ENCODE measurements at places on chromosomes 4 and X.

GRCh38 chrX:154749856-154750255, 1.0 kb downstream of the GAB3 start:
- DNase-seq, result no peak

DNA sequence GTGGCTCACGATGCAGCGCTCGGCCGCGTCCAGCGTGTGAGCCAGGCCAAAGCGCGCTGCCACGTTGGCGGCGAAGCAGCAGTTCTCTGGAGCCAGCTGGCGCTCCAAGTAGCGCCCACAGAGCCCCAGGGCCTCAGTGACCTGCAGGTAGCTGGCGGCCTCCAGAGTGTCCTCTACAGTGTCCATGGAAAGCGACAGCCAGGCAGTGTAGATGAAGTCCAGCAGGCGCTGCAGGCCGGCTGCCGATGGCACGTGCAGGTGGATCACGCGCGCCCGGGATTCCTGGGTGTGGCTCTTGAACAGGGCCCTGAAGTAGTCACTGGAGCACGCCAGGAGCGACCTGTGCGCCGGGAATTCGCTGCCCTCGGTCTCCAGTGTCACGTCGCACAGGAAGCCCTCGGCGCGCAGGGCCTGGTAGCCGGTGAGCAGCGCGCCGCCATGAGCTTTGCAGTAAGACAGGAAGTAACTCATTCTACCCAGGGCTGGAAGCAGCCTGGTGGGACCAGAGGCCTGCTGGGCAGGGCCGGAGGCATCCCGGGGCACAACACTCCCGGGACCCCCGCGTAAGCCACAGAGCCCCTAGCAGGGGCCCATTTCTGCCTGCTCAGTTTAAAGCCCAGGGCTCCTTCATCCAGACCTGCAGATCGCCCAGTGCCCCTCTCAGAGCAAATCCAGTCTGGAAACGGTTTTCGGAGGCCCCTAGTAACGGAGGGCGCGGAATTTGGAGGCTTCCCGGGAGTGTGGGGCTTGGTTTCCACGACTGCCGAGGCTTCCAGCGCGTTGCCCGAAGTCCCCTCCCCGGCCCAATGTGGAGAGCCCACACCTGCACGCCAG, 595 bp downstream of the KLHL34 start:
- no peak for DNase-seq

DNA sequence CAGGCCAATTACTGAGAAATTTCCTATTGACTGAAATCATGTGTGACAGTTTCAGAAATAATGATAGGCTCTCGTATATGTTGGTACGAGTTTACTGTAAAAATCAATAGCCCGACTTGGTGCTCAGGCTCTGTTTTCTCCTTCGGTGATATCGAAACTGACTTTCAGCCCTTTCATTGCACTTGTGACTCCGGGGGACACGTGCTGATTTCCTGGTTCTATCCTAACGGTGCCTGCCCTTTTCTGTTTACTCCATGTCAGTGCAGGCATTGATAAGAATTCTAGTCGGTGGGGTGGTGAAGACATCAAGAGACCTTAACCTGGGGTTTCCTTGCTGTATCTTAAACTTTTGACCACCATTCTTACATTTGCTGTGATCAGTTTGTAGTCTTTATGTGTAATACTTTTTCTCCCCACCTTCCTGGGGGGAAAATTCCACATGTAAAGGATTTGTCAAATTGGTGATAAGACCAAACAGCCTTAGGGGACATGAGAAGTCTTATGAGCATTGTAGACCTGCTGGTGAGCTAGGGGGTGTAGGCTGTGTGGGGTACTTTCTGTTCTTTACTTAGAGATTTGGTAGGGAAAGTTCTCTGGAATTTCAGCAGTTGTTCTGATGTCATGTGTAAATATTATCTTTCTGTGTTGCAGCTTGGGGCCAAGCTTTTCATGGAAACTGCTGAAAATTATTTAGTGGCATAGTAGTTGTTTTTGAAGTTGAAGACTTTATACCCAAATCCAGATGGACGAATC, 52.7 kb downstream of the TMEM131L start:
- DNase-seq, result peak; percentile 40

GRCh38 chr4:17336524-17336961, 175.3 kb downstream of the QDPR start:
- DNase-seq, result peak; percentile 83

- DNase-seq, result no peak
These were observed 67.7 kb downstream of the THOC2 start for GRCh38 chrX:123665197-123665596.

DNA sequence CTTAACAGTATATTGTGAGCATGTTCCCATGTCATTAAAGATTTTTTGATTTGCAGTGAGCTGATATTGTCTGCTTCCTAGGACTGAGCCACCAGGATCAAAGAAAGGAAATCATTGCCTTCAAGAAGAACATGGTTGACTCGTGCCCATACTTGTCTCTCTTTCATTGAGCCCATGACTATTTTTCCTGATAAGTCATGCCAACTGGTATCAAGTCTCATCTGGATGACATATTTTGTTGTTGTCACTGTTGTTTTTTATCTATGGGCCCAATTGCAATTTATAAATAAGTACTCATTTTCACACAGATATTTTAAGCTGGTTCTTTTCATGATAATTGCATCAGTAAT, 10.2 kb upstream of the RHOH start:
- no peak for DNase-seq

- DNase-seq, result no peak
These were observed 24.1 kb downstream of the UGT2B4 start for GRCh38 chr4:69471639-69472038.

DNA sequence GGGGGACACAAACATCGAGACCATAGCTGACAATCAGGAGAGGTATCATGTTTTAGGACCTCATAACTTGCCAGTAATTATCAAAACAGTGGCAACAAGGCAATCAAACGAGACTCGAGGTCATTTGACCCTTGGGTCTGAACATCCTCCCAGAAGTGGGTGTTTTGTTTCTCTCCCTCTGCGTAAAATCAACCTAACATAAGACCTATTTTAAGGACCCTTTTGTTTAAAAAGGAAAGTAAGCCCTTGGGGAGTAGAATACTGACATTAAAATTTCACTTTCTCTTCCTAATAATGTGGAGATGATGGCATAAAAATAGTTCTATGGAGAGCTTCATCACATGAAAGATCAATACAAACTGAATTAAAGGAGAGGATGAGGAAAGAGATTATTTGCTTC, 106.2 kb upstream of the PUDP start:
- no peak for DNase-seq

- no peak for DNase-seq
These were observed 771.3 kb downstream of the RAB28 start for GRCh38 chr4:12712648-12713339.

GRCh38 chr4:5435201-5435600, 273.2 kb downstream of the EVC2 start:
- DNase-seq, result no peak

- DNase-seq, result no peak
These were observed 59.7 kb upstream of the IL15 start for GRCh38 chr4:141576585-141577110.

GRCh38 chrX:56107320-56107719, 124.8 kb upstream of the KLF8 start:
- DNase-seq, result no peak

DNA sequence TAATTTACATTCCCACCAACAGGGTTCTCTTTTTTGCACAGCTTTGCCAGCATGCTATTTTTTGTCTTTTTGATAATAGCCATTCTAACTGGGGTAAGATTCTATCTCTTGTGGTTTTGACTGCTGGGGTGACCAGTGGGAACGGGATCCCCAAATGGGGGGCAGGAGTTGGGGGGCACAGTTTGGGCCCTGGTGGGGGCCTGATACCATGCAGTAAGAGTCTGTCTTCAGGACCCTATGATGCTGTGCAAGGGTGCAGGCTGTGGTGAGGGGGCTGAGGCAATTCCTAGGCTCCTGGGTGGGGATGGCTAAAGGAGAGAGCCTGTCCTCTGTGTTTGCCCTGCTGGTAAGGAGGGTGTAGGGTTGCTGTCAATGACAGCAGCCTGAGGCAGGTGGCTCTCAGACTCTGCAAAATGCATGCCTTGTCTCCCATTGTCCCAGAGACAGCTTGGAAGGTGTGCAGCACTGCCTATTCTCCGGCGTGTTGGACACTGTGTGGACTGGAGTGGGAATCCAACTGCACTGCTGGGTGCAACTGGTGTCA, 172.7 kb upstream of the ARHGAP24 start:
- no peak for DNase-seq

- DNase-seq, result peak; percentile 22
These were observed 7.6 kb downstream of the SLC2A9 start for GRCh38 chr4:10013722-10014121.

- peak; percentile 66 for DNase-seq
These were observed 12.5 kb downstream of the RFC1 start for GRCh38 chr4:39353478-39354253.

DNA sequence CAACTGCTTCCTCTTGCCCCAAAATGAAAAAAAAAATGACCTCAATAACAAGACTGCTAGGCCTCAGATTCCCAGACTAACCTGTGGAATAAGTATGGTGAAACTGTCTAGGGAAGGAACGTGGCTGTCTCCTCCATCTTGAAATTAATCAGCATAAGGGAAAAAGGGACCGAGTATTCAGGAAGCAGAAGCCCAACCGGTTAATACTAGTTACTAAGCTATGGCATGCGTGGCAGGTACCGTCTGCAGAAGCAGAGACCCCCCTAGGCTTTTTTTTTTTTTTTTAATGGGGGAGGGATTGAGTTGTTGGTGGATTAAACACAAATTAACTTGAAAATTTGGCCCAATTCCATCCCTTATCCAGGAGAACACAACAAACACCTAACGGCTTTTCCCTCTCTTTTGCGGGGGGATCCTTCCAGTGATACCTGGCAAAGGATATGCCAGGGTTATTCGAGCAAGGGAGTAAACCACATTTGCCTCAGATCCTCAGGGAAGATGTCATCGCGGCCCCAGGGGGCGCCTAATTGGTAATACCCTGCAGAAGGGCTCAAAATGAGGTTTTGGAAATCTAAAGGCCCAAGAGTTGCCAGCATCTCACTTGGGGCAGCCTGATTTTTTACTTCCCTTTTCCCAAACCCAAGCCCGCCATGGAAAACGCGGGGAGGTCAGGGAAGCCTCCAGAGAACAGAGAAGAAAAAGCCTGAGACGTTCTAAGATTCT, 893 bp downstream of the RLIM start:
- DNase-seq, result peak; percentile 10

DNA sequence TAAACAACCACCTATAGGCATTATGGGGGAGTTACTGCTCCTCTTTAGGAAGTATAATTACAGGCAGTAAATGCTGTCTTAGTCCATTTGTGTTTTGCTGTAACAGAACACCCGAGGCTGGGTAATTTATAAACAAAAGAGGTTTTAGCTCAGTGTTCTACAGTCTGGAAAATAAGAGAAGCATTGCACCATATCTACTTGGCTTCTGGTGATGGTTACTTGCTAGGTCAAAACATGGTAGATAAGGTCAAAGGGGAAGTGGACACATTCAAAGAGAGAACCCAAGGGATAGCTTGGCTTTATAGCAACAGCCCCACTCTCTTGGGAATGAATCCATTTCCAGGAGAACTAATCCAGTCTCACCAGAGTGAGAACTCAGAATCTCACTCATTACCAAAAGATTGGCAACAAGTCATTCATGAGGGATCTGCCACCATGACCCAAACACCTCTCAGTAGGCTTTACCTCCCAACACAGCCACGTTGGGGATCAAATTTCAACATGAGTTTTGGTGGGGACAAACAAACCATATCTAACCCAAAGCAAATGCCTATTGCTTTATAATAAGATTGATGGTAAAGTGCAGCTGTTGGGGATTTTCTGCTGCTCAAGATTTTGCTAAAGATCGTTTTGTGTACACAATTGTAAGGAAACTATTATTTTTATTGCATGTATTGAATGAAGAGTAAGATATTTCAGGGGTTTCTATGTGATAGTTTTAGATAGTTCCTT, 32.6 kb downstream of the STAG2 start:
- no peak for DNase-seq

DNA sequence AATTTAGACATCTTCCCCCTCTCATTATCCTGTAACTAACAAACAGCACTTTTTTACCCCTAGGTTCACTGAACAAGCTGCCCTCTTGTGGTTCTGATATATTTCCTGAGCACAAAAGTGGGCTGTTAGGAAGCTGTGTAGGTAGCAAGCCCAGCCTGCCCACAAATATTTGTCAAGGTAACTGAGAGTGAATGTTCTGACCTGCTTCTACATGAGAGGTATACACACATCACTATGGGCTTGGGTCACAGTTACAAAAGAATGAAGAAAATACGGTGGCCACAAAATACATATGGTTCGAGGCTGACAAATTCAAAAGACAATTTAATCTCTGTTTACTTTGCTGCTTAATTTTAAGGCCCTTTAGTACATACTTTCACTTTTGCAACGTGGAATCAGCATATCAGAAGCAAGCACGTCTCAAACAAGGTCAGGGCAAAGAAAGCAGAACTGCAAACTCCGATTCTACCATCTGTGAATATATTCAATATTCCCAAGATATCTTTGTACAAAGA, 78.7 kb downstream of the RBM47 start:
- DNase-seq, result peak; percentile 42

DNA sequence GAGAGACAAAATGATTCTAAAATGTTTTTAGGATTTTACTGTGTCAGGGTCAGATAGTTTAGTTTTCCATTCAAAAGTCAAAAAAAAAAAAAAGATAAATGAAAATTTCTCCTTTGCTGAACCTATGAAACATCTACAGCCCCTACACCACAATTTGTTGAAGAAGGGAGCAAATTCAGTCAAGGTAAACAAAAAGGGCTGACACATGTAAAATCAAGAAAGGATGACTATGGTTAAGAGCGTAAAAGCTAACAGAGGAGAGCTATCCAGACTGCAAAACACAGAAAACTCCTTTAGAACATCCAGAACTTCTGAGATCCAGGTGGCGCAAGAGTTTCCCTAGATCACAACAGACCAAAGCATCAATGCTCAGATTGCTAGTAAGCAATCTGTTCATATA, 72.2 kb downstream of the RAB28 start:
- no peak for DNase-seq

DNA sequence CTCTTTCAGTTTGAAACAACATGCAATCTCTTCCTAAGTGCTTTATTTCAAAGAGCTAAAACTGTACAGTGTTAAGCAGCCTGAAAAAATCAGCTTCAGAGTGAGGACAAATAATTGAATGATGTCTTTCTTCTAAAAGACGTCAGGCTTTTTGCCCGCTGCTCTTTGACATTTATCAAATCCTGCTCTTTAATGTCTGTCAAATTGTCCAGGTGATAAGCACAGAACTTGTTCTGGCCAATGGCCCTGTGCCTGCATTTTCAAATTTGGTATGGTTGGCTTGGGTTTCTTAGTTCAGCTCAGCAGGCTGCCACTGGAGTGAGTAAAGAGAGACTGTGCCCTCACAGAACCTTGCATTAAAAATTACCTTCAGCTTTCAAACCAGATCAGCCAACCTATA, 712.9 kb upstream of the LCORL start:
- no peak for DNase-seq

DNA sequence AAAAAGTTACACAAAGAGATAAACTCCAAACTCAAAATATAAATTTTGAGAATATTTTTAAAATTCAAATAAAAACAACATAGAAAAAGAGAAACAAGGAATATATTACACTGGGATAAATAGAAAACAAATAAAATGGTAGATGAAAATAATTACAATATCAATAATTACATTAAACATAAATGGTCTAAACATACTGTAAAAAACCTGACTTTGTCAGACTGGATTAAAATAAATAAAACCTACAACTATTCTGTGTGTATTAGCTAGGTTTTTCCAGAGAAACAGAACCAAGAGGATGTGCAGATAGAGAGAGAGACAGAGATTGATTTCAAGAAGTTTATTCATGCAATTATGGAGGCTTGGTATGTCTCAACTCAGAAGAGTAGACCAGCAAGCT, 126.5 kb downstream of the LRBA start:
- DNase-seq, result no peak
